ENCODE measurements at places on chromosomes 7 and 10.

- no peak for DNase-seq
These were observed 67.9 kb upstream of the SRRM3 start for GRCh38 chr7:76133839-76134238.

DNA sequence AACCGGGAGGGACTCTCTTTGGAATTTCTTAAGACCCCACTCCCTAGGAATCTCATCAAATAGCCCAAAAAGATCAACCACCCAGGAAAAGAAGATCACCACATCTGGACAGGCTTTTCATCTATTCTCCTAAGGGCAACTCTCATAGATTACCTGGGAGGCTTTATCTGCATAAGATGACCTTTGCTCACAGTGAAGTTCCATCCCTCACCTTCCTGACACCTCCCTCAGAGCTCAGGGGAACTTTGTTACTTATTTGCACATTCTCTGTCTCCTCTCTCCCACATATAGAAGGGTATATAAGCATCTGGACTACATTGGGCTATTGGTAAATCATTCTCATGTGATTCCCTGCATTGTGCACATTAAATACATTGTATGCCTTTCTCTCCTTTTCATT lies 80.1 kb downstream of the ELMO1 start:
- no peak for DNase-seq

DNA sequence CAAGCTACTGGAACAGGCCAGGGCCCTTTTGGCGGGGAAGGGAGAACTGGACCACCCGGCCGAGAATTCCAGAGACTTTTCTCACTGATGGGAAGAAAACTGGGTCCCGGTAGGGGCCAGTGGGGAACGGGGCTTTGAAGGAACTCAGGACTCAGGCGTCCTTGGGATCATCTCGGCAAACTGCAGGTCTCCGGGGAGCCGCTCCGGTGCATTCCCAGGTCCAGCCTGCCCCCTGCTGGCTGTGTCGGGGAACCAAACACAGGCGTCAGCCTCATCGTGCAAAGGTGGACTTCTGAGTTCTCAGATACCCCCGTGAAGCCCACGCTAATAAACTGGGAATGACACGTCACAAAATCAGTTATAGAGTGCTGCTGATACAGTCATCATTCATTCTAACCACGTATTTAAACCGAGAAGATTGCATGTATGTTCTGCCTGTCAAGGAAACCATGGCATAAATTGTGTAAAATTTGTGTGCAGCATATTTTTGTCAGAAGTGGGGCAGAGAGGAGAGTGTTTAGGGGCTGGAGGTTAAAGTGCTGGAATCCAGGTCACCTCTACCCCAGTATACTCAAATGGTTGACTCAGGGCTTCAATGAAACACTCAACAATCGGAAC lies 76.1 kb upstream of the CPXM2 start:
- no peak for DNase-seq

DNA sequence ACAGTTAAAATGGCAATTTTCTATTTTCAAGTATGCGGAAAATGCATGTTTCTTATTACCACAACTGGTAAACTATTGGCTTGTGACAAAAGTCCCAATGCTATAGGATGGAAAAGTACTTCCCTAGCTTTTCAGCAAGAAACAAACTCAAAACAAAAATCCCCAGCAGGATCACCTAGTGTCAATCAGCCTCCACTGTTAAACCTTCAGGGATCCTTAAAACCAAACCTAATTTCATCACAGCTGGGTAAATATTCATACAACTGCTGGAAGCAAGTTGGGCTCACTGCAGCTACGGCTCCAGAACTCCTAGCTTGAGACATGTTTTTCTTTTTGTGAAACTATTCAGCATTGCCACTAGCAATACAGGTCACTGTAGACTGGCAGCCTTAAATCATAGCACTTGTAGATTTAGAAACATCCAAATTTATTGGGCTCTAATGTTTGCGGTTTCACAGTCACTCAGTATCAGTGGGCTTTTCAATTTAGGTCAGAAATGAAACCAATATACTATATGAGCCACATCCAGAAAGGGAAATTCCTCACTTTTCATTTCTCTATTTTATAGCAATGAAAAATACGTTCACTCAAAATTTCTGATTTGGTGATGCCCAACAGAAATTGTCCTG lies 145.2 kb upstream of the ANK3 start:
- no peak for DNase-seq

DNA sequence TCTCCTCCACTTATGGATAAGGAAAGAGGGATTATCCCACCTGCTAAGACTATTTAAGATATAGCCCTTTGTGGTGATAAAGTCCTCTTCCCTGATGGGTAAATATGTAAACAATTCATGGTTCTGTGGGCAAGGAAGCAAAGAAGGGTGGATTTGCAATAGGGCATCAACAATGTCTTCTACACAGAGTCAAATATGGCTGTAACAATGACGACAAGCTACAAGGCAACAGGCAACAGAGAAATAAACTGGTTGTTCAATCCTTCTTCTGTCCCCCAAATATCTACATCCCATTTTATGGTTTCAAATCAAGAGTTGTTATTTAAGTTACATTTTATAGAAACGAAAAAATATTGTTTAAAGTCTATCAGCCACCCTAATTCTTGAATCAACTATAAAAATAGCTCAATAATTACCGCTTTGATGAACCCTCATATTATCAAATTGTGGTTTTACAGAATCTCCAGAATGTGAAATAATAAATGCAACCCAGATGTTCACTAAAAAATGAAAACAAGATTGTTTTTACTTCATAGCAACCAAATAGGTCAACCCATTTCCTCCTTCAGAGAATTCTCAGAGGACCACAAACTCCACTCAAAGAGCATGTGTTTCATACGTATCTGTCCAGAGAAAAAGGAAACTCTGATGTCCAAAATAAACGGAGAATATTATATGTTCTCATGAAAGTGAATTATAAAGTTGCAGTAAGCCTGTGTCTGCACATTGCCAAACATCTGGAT lies 13.8 kb downstream of the CYTH3 start:
- DNase-seq = no peak

DNA sequence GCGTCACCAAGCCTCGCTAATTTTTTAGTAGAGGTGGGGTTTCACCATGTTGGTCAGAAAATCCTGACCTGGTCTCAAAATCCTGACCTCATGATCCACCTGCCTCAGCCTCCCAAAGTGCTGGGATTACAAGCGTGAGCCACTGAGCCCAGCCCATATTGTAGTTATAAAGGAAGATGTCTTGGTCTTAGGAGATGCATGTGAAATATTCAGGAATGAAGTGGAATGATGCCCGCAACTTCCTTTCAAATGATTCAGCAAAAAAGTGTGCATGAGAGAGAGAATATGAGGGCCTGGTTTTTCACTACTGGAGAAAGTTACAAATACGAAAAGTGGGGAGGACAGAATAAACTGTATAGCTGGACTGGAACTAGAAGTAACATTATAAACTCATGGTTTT lies 15.9 kb downstream of the TMEM209 start:
- DNase-seq = no peak
